T follicular helper cell (primary cell): ENCODE measurements at places on chromosomes 7 and 10.

GRCh38 chr10:69360485-69361302, 56.0 kb downstream of the TACR2 start:
- DNase-seq = no peak

GRCh38 chr10:132889556-132889955, 52.8 kb downstream of the CFAP46 start:
- DNase-seq = no peak

GRCh38 chr7:824664-825063, 7.6 kb upstream of the SUN1 start:
- no peak for DNase-seq

GRCh38 chr7:52168085-52168484, 851.5 kb upstream of the COBL start:
- DNase-seq = no peak

DNA sequence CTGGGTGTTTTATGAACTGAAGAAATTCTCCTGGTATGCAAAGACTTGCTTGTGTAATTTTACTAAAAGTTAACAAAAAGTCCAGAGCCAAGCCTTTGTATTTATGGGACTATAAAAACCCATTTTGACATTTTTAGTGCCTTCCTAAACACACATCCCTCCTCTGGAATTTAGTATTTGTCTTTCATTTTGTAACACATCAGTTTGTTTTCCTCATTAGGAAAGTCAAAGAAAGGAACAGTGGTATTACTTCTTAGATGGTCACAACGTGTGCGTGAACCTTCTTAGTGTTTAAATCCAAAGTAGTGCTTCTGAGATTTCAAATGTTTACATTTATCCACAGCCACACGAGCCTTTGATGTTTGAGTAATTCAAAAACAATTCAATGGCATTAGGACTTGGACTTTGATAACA, 103.2 kb upstream of the TMEM106B start:
- no peak for DNase-seq

DNA sequence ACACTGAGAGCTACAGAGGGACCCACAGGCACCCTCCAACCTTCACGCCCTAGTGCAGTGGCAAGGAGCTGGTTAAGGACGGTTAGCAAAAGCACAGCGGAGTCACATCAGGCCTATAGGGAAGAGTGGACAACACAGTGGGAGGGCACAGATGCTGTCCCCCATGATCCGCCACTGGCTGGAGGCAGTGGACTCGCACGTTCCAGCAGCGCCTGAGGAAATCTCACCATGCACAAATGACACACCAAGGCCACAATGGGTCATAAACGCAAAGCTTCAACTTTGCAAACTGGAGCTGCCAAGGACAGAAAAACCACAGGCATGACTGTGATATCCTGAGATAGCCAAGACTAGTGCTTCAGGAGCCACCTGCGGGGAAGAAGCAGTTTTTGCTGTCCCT, 58.8 kb downstream of the GRB10 start:
- no peak for DNase-seq

DNA sequence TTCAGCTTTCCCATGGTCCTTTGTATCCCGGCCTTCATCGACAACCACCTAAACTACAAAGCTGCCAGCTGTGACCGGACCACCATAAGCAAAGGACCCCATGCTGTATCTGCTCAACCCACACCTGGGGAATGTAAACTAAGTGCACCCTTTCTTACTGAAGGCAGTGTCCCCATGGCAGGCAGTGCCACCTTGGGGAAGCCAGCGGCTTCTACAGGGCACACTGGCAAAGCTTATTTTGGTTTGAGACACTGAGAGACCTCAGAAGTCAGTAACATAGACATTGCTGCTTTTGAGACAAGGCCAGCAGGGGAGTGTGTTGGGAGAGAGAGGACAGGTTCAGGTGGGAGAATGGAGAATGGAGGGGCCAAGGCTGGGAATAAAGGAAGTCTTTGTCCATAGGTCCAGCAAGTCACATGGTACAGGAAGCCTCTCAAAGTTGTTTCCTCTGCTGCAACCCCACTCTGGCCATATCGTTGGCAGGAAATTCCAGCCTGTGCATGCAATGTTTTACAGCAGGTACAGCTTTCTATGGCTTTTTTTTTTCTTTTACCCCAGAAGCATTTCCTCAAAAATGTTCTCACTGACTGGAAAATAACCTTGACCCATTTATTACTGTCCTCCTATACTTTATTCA, 85.9 kb upstream of the NPVF start:
- DNase-seq = no peak

- no peak for DNase-seq
Measured at GRCh38 chr10:132099389-132100090, 33.8 kb downstream of the JAKMIP3 start.

GRCh38 chr10:118798231-118798662, 43.5 kb upstream of the CACUL1 start:
- no peak for DNase-seq

DNA sequence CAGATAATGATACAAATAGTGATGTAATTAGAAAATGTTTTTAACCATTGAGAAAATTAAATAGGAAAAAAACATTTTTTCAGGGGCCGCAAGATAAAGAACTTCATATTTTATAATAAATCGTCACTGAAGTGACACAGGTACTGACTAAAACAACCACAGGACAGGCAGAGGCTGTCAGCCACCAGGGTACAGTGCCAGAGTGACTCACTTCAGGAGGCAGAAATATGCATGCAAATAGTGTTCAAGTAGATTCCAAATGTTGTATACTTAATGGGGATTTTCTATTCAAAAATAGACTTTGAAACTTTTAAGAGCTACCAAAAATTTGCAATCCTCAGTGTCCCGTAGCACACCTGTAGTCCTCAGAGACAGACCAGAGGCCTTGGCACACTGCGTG, 68.6 kb downstream of the FRMPD2 start:
- no peak for DNase-seq

DNA sequence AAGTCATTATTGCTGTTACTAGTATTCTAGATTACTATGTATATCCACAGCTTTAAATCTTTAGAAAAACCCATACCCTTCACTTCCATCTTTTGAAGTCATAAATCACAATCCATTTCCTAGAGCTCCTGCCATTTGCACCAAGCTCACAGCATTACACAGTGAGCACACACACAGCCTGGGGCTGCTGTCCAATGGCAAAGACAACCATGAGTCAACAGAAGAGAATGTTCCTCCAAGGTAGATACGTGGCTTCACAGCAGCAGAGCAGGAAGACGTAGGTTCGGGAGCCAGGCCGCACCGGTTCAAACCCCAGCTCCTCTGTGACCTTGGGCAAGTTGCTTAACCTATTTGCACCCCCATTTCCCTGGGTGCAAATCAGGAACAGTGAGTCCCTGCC, 234.6 kb downstream of the DIP2C start:
- DNase-seq = no peak

DNA sequence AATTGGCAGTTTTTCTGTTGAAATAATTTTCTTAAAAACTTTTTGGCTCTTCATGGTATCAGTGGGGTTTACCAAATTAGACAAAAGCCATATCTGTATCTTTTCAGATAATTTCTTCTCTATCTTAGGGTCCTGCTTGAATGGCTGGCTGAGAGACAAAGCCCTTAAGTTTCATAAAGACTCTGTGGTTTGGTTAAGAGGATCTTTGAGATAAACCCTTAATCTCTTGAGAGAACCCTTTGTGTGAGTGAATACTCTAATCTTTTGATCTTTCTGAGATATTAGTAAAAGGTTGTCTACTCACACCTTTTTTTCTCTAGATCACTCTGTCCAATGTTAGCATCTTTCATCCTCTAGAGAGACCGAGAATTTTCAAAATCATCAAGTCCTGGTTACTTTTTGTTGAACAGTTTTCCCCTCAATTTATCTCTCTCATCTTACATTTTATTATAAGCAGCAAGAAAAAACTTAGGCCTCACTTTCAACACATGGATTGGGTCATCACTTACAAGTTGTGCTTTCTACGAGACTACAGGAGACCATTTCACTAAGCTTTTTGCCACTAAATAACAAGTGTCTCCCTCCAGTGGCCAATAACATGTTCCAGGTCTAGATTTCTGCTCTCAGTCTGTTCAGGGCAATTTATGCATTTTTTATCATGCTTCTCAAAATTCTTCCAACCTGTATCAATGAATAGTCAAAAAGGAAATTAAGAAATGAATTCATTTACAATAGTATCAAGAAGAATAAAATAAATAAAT, 28.4 kb downstream of the DNAJC9 start:
- no peak for DNase-seq

DNA sequence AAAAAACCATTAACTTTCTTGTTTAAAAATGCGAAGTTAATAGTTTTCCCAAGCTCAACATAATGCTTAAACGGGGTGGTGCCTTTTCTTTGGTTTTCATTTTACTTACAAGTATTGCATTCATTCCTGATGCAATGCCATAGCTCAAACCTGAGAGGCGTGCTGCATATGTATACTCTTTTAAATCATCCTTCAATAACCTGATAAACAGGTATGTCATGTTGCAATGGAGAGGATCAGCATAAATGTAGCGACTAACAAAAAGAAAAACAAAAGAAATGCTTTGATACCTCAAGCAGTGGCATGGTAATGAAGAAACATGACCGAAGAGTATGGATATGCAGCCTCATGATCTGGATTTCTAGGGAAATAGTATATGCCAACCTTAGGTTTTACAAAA, 95.4 kb downstream of the IDE start:
- DNase-seq = no peak

GRCh38 chr10:132479024-132479602, 58.5 kb upstream of the INPP5A start:
- DNase-seq = no peak

- no peak for DNase-seq
Measured at GRCh38 chr7:23889566-23889965, 179.5 kb downstream of the STK31 start.

GRCh38 chr10:28559618-28560017, 26.7 kb downstream of the WAC start:
- no peak for DNase-seq

- DNase-seq = no peak
Measured at GRCh38 chr7:41220266-41220665, 482.6 kb downstream of the INHBA start.

DNA sequence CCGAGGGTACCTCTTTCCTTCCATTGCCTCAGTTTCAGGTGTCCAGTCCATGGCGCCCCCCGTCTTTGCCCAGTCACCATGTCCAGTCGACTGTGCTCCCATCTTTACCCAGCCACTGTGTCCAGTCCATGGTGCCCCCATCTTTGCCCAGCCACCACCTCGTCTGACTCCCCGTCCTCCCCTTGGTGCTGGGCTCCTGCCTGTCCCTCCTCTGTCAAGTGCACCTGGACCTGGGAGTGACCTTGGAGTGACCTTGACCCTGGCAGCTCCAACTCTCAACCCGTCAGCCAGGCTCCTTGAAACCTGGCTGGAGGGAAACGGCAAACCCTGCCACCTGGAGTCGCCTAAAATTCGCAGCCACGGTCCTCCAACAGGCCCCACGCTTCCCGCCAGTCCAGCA, 180.2 kb downstream of the ADARB2 start:
- no peak for DNase-seq

DNA sequence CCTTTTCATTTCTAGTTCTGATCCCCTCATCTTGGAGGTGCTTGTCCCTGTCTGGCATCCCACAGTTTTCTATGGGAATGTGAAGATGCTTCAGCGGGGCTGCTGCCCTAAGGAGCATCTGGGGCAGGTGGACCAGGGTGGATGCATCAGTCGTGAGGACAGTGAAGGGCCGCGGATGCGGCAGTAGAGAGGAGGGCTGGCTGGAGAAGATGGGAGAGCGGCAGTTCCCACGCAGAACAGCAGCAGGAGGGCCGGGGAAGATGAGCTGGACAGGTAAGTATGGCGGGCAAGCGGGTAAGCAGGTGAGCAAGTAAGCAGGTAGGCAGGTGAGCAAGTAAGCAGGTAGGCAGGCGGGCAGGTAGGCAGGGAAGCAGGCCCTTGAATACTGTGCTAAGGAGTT, 48.9 kb downstream of the ASB13 start:
- DNase-seq = no peak

DNA sequence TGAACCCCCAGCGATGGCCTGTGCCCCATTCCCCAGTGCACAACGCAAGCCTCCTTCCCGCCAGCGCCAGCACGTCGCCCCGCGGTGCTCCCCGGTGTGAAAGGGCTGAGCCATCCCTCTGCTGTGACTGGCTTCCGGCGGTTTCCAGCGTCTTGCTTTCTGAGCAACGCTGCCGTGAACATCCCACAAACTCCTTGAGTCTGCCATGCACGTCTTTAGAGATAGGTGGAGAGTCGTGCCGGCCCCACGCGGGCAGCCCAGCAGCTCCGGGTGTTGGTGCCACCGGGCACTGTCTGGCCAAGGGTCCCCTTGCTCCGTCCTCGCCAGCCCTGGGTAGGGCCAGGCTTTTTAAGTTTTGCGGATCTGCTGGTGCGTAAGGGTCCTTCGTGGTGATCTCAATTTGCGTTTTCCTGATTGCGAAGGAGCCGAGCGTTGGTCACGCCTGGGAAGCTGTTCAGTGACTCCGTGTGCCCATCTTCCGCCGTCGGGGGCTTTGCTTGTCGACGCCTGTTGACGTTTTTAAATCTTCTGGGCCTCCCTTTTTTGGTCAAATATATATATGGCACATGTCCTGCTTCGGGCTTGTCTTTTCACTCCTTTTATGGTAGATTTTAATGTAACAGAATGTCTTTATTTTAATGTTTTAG, 70.6 kb downstream of the FOXL3 start:
- no peak for DNase-seq

DNA sequence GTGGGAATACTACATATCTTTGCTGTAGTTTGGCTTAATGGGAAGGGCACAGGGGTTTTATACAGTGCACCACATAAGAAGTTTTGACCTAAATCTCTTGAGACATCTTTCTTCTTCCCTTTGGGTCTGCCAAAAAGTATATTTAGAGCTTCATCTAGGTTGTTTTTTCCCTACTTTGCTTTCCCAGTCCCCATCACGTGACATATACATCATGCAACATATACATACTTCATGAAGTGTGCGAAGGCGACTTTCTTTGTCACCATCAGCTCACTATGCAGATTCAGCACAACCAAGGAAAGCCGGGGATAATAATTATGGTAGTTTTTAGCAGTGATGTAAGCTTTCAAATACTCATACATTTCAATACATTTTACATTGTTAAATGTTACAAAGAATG, 177.1 kb upstream of the PPP1R3A start:
- DNase-seq = no peak

- DNase-seq = no peak
Measured at GRCh38 chr10:128537834-128538330, 411.7 kb upstream of the MKI67 start.

GRCh38 chr7:75835688-75836285, 22.2 kb upstream of the CCL24 start:
- no peak for DNase-seq
